ENCODE measurements at places on chromosomes 6 and 20. TPM values are rescaled to one million over a fixed set of nuclear protein-coding genes. Genes with fewer than 3 reads are reported as not detected.

RWDD2A gene
- 12.8 TPM for total RNA-seq

GABRR1 gene
- not detected for total RNA-seq

OPRL1 gene
- 16.2 TPM for total RNA-seq

DDX39B gene
- total RNA-seq: 191 TPM

DNA sequence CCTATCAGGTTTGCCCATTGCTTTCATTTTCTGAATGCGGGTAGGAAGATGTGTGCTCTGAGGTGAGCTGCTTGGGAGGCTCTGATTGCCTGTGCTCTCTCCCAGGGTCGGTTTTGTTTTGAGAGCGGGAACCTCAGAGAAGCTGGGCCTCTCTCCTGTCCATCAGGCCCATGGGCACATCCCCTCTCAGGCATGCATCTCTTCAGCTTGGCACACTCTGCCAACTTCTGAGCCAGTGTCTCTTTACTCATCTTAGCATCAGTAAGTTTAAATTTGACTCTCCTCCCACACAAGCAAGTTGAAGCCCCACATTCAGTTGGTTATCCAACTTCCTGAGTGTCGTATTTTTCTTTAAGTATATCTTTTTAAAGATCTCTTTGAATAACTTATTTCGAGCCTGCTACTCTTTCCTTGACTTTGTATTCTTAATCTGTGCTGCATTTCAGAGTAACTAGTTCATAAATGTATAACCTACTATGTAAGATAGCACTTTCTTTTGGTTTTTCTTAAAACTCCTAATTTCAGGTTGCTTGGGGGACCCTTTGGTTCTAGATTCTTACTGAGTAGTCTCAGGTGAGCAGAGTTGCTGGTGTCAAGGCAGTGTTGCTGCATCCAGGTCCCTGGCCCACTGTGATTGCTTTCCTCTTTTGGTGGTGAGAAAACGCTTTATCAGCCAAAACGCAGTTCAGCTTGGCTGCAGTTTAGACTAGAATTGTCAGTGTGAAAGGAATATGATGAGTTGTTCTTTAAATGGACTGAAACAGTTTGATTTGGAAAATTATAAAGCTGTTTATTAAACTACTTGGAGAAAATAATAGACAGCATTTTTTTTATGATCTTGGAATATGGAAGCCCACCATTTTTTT, 54.8 kb downstream of the SNX9 start:
- DNase-seq: peak; percentile 55

DNA sequence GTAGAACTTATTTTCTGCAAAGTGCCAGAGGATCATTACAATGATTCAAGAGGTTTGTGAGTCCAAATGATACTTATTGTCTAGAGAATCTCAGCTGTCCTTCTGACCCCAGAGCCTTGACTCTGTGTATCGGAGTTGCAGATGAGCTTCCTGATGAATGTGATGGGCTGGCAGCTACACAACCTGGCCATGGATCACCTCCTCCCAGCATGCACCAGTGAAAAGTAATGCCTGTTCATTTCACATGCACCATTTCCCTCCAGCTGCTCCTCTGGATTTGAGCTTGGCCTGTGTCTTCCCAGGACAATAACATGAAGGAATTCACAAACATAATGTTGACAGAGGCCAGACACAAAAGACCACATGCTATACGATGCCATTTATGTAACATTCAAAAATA, 30.0 kb downstream of the SNHG17 start:
- DNase-seq: no peak

GRCh38 chr6:158611039-158611438, 33.5 kb downstream of the DYNLT1 start:
- DNase-seq: no peak

- DNase-seq: no peak
Measured at GRCh38 chr6:52534966-52535390, 41.9 kb downstream of the TRAM2 start.
